NCI-H774 (cell line): ENCODE measurements at places on chromosomes 11 and 22.

DNA sequence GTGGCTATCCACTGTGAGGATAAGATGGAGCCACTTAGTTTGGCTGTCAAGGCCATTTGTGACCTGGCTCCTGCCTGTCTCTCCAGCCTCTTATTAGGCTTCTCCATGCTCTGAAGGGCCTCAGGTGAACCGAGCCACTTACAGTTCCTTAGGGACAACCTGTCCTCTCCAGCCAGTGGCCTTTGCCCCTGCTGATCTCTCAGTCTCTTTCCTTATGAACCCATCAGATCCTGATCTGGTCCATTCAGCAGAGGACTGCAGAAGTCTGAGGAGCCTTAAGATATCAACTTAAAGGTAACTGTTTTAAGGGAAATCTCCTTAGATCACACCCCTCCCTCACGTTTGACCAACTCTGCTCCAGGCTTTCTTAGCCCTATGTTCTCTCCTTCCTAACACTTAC is 2.4 kb downstream of the DUSP18 start:
- no peak for DNase-seq

DNA sequence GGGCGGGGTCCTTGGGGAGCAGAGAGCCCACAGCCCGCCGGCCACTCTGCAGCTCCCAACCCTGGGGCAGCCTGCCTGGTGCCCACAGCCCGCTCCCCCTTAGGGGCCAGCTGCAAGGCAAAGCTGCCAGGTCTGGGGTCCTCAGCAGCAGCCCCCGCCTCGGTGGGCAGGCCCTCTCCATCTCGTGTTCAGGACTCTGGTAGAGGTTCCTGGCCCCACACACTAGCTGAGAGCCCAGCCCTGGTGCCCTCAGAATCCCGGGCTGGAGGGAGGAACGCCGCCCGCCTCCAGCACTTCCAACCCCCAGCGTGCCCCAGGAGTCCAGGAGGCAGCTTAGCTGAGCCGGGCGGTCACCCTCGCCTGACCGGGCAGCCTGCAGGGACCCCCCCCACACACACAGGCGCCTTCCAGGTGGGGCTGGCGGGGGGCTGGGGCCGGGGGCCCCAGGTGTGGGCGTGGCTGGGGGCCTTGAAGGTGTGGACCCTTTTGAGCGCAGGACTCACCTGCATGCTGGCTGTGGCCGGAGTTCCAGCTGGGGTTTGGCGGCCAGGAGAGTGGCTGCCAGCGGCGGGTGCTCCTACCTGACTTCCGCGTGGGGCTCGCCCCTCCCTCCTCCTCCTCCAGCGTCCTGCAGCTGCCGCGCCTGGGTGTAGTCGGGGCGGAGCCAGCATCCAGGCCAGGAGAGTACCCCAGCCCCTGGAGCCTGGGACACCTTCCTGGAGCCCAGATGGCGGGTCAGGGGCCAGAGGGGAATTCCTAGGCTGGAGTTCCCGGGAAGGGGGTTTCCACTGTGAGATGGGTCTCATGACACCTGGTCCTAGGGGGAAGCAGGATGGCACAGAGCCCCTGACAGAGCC is at the start of gene ANO9:
Gene ANO9 (minus strand): TSS at position 594 of the 857 bp plus-strand sequence. CDS start 85 bp downstream, at position 509.
- DNase-seq: peak; percentile 71

DNA sequence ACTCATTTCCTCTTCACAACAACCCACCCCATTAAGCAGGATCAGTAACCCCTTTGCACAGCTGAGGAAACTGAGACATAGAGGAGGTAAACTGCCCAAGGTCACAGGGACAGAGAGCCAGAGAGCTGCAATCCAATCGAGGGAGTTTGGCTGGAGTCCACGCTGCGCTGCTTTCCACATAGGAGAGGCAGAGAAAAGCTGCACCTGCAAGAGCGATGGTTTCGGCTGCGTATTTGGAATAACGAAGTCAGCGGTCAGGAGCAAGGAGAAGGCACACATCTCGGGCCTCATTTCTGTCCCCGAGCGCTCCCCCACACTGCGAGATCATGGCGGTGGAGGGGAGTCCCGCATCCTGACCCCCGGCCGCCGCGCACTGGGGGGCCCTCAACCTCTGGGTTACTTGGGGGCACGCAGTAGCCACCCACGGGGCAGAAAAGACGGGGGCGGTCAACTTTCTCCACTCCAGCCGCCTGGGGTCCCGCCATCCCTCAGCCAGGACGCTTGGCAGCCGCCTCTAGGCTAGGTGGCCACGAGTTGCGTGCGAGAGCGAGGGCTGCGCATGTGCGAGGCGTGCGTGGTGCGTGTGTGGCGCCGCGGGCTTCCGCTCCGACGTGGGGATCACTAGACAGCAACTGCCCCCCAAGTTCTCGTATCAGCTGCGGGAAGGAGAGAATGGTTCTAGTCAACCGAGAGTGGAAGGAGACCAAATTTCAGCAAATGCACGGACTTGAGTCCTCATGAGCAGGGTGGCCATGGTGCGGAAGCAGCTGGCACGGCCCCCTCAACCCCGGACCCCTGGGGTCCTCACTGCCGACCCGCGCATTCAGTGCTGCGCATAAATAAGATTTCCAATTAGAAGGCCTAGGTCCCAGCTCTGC is 42.3 kb upstream of the CLDN5 start:
- no peak for DNase-seq

DNA sequence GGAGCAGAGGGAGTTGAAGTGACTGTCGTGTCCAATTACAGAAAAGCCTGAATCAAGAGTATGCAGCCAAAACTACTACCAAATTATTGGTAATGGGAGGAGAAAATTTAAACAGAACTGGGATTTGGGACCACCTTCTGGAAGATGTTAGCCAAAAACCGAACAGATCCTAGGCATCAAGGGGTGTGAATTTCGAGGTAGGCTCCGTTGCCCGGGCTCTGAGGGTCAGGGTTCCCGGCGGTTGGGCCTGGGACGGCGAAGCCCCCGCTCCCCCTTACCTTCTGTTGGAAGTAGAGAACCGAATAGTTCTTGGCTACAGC is 313 bp downstream of the PRCP start:
- DNase-seq: no peak

DNA sequence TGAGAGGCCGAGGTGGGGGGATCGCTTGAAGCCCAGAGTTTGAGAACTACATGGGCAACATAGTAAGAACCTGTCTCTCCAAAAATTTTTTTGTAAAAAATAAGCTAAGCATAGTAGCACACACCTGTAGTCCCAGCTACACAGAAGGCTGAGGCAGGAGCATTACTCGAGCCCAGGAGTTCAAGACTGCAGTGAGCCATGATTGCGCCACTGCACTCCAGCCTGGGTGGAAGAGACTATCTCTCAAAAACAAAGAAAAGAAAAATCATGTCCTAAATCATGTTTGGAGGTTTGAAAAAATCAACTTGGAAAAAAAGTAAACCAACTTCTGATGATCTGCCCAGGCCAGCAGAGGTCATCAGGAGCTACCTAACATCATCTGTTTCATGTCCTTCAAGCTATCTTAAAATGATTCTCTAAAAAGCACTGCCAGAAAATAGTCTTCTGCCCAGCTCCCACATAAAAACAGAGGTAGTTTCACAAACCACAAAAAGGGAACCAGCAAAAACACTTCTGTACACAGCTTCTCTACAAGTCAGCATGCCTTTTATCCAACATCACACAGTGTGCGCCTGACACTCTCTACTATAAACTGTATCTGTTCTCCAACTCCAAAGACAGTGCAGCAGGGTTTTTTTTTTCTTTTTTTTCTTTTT is 165.0 kb downstream of the SOX6 start:
- no peak for DNase-seq

DNA sequence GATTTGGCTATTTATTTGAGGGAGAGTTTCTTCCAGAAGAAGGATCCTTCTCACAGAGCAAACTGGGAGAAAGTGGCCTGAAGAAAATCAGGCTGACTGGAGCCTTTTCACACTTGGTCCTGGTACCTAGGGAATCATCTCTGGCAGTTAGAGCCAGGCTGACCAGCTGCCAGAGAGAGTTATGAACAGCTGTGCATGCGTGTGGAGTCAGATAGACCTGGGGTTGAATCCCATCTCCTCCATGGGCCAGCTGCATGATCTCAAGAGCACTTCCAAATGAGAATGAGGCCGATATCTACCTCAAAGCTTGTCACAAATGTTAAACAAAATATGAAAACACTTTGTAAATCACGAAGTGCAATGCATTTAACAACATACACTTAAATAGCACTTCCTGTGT is 390.0 kb downstream of the TENM4 start:
- DNase-seq: no peak
